ENCODE measurements at places on chromosomes 7 and 10.

DNA sequence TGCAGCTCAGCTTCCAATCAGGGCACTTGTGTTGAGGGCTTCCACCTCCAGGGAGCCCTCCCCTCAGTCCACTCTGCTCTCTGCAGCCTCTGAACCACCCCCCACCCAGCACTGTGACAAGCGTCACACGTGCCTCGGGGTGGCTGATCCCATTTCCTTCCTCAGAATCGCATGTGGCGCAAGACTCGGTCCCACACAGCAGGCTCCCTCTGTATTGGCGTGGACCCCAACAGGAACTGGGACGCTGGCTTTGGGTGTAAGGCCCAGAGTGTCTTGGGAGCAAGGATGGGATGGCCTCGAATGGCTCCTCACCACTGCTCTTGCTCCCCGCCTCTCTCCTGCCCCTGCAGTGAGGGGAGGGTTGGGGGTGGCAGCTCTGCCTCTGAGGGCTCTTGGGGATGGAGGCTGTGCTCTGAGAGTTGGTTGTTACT, 4.1 kb downstream of the CPA1 start:
- DNase-seq, result no peak

GRCh38 chr10:65032867-65033769, 1511.9 kb downstream of the REEP3 start:
- no peak for DNase-seq

GRCh38 chr10:61063901-61064300, 119.9 kb upstream of the RHOBTB1 start:
- no peak for DNase-seq

GRCh38 chr7:27617651-27618381, 44.9 kb downstream of the HIBADH start:
- DNase-seq, result no peak

- no peak for DNase-seq
These were observed 5.6 kb upstream of the MEST start for GRCh38 chr7:130486114-130486953.

GRCh38 chr7:38318803-38319416, 45.5 kb upstream of the TARP start:
- DNase-seq, result peak; percentile 86

DNA sequence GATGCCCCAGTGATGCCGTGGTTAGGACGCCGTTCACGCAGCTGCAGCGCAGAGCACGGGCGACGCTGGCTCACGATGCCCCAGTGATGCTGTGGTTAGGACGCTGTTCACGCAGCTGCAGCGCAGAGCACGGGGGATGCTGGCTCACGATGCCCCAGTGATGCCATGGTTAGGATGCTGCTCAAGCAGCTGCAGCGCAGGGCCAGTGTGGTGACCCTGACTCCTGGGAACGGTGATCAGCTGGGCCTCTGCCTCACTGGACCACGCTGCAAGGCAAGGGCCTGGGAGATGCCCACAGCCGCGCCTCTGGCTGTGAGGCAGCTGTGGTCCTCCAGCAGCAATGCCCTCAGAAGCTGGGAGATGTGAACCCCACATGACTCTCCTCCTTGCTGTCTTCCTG, 280.6 kb downstream of the DNAJB6 start:
- DNase-seq, result no peak

DNA sequence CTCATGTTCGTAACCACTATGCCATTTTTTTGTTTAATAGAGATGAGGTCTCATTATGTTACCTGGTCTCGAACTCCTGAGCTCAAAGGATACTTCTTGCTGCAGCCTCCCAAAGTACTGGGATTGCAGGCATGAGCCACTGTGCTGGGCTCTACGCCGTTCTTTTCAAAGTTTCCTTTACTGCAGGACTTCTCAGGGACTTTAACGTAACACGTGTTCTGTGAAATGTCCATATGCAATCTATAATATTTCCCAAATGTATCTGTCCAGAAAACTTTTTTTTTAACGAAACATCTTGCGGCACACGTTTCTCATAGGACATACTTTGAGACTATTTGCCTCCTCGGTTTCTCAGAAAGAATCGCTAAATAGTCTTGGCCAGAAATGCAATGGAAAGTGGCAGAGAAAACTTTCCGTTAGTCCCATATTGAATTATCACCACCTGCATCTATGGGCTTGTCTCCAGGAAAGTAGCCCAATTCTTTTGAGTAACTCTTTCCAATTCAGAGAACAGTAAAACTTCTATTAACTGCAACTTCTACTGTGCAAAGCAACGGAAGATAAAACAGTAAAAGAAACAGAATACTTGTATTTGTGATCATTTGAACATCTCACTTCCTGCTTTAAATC, 96.3 kb downstream of the ELMO1 start:
- no peak for DNase-seq

GRCh38 chr10:90420637-90421318, 437.1 kb downstream of the HTR7 start:
- DNase-seq, result no peak

GRCh38 chr7:2730846-2731770, 43.1 kb downstream of the AMZ1 start:
- DNase-seq, result no peak

All from H54 (cell line).